ENCODE measurements at places on chromosomes 7 and 10.

GRCh38 chr10:124745673-124746072 lies 1.5 kb upstream of the FAM53B start:
- peak; percentile 11 for DNase-seq

GRCh38 chr10:46523119-46523961 lies 33.1 kb downstream of the GPRIN2 start:
- peak; percentile 21 for DNase-seq

DNA sequence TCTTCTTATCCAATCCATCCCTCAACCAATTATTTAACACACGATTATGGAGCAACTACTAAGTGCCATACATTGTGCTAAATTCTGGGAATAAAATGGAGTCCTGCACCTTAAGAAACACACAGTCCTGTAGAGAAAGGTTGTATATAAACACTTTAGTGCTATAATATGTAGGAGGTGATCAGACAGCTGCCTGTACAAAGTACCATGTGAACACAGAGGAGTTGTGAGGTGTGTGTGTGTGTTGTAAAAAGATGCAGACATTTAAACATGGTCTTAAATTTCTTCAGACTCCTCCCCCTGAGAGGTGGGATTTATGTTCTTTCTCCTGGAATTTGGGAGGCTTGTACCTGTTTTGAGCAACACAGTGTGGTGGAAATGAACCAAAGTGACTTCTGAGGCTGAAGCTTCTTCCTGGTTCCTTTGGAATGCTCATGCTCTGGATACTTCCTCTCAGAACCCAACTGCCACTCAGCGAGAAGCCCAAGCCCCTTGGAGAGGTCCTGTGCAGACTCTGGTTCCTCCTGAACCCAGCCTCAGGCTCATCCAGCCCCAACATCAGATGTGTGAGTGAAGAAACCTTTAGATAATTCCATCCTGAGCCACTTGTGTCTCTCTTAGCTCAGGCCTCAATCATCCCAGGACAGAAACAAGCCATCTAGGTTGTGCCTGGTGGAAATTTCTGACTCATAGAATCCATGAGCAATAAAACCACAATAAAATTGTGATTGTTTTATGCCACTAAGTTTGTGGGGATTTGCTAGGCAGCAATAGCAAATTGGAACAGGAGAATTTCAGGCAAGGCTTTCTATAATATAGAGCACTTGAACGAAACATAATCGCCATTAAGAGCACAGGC lies 161.2 kb upstream of the FAM3C start:
- no peak for DNase-seq

DNA sequence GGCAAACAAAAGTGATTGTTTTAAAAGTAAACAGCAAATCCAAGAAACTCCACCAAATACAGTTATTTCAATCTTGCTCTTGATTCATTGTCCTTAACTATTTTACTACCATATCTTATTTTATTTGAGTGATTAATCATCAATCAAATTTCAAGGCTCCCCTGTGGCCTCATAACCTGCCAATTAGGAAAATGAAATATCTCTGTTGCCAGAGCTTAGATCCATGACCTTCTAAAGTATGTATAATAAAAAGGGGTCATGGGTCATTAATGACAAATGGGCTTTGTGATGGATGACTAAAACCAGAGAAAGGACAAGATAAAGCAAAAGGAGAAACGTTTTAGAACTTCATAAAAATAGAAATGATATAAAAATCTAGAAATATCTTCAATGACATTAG lies 28.5 kb downstream of the NRCAM start:
- no peak for DNase-seq

GRCh38 chr7:117472335-117472734 lies 7.5 kb upstream of the CFTR start:
- no peak for DNase-seq

Data from NCI-H446 treated with DMSO at 0.1 percent for 48 hours (cell line).